HuH-7 (cell line): ENCODE measurements at places on chromosomes 3 and 15.

GRCh38 chr15:45499426-45499825, 23.1 kb downstream of the SLC30A4 start:
- DNase-seq, result no peak

DNA sequence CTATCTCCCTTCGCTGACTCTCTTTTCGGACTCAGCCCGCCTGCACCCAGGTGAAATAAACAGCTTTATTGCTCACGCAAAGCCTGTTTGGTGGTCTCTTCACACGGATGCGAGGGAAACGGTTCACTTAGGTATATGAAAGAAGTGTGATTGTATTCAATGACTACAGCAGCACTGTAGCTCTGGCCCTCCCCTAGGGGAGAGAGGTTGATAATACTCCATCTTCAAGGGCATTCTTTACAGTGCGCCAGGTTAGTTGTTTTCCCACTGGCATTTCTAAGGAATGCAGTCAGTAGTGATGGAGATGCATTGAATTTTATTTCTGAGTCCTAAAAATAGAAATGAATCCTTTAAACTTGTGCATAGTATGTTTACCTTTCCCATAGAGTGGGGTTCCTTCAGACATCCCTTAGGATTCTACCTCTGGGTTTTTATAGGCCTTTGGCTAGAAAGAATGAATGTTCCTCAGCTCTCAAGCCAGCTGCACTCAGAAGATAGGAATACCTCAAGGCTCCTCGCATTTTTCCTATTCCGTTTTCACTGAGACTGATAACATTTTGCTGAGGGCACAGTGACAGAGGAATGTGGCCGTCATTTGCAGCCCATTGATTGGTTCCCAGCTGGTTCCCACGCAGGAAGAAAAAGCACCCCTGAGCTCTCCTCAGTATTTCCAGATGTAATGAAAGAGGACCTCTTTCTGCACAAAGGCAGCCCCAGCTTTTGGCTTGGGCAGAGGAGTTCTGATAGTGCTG, 131.8 kb upstream of the C2CD4B start:
- DNase-seq, result no peak

GRCh38 chr3:31444220-31445142, 88.2 kb upstream of the STT3B start:
- no peak for DNase-seq

DNA sequence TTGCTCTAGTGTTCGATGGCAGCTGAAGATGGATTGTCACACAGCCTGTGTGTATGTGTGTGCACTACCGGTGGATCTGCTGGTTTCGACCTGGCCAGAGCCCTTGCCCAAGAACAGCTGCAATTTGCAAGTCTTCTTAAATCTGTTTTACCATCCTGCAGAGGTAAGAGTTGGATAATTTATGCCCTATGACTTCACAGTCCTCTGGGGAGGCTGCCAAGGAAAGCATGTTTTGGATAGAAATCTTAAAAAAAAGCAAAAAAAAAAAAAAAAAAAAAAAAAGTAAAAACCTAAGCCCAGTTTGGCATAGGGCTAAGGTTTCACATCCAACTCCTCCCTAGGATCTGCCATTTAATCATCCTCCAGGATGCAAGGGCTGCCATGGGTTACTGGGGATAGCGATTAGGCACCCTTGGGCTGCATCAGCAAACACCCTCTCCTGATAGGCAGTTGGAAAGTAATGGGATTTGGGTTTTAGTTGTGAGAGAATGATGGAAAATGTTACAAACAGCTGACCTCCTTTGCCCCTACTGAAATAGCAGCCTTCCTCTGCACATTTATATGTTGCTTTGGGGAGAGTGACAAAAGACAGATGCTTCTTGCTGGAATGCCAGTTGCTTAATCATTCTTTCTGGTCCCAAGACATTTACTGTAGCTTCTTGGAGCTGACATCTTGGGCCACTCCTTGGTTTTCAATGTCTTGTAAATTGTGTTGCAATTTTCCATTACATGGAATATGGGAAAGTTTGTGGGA, 35.4 kb downstream of the CD200R1L start:
- DNase-seq, result no peak

DNA sequence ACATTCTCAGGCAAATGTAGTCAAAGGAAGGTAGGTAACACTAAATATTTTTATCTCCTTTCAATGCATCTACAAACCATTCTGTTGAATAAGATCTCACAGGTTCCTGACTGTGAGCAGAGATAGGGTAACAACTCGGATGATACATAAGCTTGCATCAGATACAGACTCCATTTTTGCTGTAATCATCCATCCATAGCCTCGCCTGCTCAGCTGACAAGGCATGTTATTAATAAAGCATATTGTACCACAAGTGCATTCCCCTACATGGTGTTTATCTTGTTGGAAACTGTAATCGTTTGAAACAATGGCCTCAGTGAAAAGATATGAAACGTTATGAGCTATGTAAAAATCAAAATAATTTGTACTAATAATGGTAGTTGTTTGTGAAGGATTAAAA, 35.4 kb upstream of the TCF12 start:
- DNase-seq, result no peak

DNA sequence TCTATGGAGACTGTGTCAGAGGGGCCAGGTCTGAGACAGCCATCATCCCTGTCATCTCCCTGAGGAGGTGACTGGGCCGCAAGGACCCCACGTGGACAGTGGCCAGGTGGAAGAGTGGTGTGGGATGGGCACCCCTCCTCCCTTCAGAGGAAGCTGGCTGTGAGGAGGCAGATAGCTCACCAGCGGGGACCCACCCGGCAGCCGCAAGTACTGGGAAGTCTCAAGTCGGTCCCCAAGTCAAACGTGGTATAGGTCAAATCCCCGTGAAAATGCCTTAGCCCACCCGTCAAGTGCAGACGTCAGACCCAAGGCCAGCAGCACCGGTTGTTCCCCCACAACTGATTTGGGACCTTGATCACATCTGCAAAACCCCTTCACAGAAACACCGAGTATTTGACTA, 12.3 kb upstream of the KLF13 start:
- DNase-seq, result no peak
